A172 (cell line): ENCODE measurements at places on chromosomes 16 and 17. TPM values are rescaled to one million over a fixed set of nuclear protein-coding genes. Genes with fewer than 3 reads are reported as not detected.

The TGFB1I1 gene
- total RNA-seq: 29.8 and 42.0 TPM in 2 replicates

The SPNS1 gene
- total RNA-seq: 44.7 and 49.9 TPM in 2 replicates

The TEX14 gene
- total RNA-seq: 0.02 and 0.19 TPM in 2 replicates

The NOL3 gene
- 11.2 and 19.6 TPM in 2 replicates for total RNA-seq

The BRICD5 gene
- total RNA-seq: 7.0 and 7.5 TPM in 2 replicates

The LITAFD gene
- total RNA-seq: not detected in 2 replicates

The RBFOX1 gene
- total RNA-seq: not detected in 2 replicates

The CSH2 gene
- not detected in 2 replicates for total RNA-seq

The CMTM1 gene
- 1.1 and 1.3 TPM in 2 replicates for total RNA-seq

The ARL5C gene
- not detected in 2 replicates for total RNA-seq

The MYOCD gene
- not detected in 2 replicates for total RNA-seq

The DEXI gene
- total RNA-seq: 65.9 and 66.5 TPM in 2 replicates

The TBC1D3B gene
- 1.9 and 3.7 TPM in 2 replicates for total RNA-seq

The RNF151 gene
- 0.17 TPM in 1 of 2 replicates, not detected in the other for total RNA-seq

The MRTFB gene
- 8.5 and 10.2 TPM in 2 replicates for total RNA-seq

The SLC5A11 gene
- total RNA-seq: 0.05 TPM in 1 of 2 replicates, not detected in the other

The CENPN gene
- total RNA-seq: 123 and 128 TPM in 2 replicates

The TMEM11 gene
- total RNA-seq: 38.0 and 41.7 TPM in 2 replicates

The KIF18B gene
- total RNA-seq: 9.8 and 16.3 TPM in 2 replicates

The NTN1 gene
- 4.8 and 4.9 TPM in 2 replicates for total RNA-seq

The PHKB gene
- 59.6 and 62.2 TPM in 2 replicates for total RNA-seq

The FOXL1 gene
- 4.6 and 7.6 TPM in 2 replicates for total RNA-seq
